ENCODE measurements at places on chromosomes 11 and 22.

DNA sequence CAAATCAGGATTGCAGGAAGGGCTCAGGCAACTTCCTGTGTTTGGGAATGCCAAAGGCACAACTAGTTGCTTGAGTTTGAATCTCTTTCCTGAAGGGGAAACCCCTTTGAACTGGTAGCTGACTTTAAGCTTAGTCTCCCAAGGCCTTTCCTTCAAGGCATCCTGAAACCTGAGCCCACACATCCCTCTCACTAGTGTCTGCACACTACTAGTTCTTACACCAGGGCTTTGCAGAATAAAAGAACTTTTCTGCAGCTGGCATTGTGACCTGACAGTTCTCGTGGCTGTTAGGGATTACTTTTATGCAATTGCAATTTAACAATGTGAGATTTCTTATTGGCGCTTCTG lies 95.4 kb downstream of the EXT2 start:
- no peak for DNase-seq

DNA sequence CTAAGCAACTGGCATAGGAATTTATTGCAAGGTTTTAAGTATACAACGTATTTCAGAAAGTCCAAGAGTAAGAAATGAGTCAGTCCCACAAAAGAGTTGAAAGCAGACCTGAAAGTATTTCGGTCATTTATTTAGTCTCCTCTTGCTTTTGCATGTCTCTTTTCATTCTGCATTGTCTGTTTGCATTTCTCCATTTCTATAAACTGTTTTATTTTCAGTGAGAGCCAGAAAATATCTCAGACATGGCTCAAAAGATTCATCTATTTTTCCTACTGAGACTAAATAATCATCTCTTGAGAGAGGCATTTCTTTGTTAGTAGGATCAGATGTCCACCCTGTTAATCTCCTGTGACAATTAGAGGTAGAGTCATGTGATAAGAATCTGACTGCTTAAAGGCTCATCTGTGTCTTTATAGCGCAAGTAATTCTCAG lies 219.1 kb upstream of the CCDC179 start:
- no peak for DNase-seq

- no peak for DNase-seq
These were observed 23.9 kb upstream of the SWAP70 start for GRCh38 chr11:9639985-9640384.

DNA sequence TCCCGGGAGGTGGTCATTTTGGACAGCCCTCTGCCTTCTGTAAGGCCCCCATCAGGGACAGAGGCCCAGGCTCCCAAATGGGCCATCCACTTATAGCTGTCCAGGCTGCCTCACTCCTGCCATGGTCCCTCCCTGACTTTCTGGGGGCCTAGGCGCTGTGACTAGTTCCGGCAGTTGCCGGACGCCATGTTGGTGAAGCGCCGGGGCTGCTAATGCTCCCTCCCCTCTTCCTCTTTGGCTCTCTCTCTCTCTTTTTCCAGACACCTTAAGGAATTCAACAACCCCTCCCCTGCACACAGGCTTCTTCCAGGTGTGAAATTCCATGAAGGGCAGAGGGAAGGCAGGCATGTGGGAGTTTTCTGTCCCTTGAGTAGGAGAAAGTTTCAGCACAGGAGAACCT lies 445.6 kb downstream of the SOX6 start:
- no peak for DNase-seq

GRCh38 chr11:119910051-119910450 lies 181.1 kb upstream of the NECTIN1 start:
- no peak for DNase-seq

DNA sequence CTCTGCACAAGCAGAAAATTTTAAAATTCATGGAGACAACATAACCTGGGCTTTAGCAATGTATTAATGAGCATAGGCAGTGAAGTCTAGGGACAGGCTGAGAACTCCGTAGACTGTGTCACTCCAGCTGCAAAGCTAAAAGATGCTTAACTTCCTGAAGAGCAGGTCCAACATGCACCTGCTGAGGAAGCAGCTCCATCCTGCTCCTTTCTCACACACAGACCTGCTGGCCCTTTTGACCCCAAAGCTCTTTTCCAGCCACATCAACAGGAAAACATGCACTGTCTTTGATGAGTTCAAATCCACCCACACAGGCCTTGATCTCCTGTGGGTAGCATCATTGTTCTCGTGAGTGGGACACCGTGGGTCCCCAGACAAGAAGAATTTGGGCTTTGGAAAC lies 36.0 kb downstream of the SYN3 start:
- no peak for DNase-seq

DNA sequence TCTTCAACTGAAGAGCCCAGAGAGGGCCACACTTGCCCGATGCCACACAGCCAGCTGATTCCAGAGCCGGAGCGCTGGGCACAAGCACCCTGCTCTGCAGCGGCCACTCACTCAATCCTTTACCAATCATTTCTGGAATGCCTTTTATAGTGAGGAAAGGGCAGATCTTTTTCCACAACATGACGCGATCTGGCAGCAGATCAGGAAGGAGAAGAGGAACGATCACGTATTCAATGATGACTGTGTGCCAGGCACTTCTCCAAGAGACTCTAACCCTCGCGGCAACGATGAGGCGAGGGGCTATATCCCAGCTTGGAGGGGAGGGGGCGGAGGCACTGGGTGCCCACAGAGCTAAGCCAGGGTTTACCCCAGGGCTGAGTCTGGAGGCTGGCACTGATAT lies 56.3 kb upstream of the TCF20 start:
- no peak for DNase-seq

GRCh38 chr11:69969890-69970784 lies 108.0 kb upstream of the ANO1 start:
- no peak for DNase-seq

DNA sequence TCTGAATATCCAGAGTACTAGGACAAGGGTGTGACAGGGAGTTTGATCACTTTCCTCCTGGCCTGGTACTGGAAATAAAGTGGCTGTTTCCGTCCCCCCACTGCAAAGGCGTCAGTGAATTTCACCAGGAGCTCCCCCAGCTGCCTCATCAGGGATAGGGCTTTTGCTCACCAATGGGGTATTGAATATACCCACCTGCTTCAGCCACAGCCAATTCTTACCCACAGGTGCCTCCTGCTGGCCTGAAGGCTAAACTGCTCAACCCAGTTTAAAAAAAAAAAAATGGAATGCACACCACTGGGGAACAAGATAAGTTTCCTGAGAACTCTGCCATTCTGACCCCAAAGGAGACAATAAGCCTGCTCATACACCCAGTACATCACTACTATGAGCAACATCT lies 65.3 kb upstream of the MS4A8 start:
- no peak for DNase-seq

GRCh38 chr22:44711241-44711560 lies 9.2 kb downstream of the PRR5 start:
- no peak for DNase-seq

DNA sequence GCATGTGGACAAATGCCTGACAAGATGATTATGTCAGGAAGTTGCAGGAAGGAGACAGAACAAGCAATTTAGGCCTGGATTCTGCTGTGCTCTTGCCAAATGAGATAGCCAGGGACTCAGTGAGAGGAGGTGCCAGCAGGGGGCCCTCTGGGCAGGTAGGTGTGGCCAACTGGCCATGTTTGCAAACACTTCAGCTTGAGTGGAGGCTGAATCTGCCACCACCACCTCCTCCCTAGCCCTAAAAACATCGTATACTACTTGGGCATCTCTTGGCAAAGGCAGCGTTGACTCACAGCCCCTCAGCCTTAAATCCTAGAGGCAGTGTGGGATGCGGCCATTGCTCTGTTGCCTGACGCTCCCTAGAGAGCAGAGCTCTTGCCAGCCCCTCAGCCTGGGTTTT lies 95.1 kb upstream of the PLET1 start:
- DNase-seq = no peak

DNA sequence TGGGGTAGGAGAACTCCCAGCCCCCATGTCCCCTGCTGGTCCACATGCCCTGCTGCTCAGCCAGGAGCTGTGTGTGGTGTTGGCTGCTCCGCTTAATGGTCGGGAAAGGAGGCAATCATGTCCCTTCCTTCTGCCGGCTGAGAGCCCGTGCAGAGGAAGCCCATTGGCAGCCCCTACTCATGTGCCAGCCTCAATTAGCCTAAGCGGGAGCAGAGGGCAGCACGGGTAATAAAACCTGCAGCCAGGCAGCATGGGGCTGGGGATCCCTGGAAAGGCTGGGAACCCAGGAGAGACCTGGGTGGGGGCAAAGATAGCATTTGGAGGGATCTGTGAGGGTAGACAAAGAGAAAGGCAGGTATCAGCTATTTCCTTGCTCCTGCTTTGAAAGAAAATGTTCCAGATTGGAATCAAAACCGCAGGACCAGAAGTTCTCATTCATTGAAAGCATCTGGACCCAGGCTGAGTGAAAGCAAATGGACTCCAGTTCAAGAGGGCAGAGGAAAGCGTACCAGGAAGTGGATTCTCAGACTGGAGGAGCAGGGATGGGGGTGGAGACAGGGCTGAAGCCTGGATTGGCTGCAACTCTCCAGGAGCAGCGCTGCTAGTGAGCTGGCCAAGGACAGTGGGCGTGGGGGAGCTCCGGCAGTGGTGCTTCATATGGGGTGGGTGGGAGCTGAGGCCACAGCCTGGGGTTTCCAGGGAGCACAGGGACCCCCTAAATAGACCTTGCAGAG lies 103.4 kb upstream of the NECTIN1 start:
- no peak for DNase-seq

DNA sequence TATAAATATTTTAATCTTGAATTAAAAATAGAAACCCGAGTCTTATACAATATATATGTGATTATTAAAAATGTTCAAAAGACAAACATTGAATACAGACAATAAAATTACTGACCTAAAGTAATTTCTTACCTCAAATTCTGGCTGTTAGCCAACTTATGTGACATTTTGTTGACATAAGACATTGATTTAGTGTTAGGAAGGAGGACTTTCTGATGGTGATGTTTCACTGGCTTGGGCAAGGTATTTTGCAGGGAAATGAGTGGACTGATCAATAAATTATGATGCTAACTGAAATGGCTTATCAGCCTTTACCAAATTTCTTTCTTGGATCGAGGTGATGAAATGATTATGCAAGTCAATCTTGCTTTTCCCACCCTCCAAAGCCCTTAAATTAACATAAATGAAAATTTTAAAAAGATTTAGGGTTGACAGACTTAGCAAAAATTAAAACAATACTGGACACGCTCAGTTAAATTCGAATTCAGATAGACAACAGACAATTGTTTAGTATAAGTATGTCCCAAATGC lies 33.2 kb upstream of the FZD4 start:
- DNase-seq = no peak
